Fibroblast of upper back skin (primary cell): ENCODE measurements at places on chromosomes 12 and 14.

GRCh38 chr14:89379891-89380820 lies 36.9 kb downstream of the FOXN3 start:
- no peak for DNase-seq

- peak; percentile 68 for DNase-seq
Observed at GRCh38 chr12:74537126-74537706, 419 bp upstream of the ATXN7L3B start.

DNA sequence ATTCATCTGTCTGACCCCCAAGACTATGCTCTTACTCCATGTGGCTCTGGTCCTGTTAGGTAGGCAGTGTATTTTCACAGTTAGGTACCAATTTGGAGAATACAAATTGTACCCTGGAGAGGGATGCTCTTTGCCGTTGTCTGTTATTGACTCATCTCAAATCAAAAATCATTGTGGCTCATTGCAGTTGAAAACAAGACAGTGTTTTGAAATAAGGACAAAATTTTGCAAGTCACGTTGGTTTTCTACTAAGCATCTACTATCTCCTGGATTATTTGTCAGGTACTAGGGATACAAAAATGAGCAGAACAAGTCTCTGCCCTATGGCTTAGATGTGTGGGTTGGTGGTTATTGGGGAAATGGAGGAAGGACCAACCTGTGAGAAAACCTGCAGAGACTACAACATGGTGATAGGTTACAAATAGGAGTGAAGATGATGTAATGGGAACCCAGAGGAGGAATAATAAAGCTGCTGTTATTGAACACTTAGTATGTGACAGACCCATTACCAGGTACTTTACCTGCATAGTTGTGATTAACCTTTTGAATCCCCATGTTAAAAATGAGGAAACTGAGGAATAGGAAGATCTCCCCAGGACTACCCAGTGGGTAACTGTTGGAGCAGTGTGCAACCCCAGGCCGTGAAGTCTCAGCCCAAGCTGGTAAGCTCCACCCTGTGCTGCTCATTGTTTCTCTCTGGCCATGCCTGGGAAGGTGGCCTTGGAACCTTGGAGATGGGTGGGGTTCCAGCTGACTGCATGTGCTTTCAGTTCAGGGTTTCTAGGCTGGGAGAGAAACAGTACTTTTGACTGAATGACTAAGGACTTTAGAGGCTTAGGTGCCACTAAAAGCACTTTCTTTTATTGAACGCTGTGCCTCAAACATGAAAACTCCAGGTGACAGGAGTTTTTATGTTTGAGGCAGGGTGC lies 72.9 kb upstream of the SRSF5 start:
- DNase-seq, result no peak

GRCh38 chr14:26206640-26207039 lies 391.2 kb downstream of the NOVA1 start:
- DNase-seq, result no peak

DNA sequence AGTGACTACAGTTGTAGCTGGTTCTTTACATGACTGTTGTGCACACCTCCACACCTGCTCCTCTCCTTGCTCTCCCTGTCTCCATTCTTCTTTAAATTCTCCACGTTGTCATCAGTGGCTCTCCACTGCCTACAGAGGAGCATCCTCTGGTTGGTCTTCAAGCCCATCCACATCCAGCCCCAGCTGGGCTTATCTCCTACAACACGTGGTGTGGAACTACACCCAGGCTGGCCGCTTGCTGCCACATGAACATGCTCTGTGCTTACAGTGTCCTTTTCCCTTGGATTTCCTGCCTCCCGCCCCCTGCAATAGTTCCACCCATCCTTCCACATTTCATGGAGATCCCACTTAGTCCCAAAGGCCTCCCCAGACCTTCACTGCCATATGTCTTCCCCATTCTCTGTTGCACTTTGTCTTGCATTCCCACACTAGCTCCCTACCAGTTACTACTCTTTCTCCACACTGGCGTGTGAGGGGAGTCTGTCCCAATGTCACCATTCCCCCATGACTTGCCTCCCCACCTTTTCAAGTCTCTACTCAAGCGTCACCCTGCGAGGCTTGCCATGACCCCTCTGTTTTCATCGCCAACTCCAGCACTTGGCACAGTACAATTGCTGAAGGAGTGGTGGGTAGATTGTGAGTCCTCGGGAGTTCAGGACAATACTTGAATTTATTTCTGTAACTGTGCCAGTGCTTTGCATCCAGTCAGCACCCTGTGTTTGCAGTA lies 9.8 kb upstream of the MCRS1 start:
- DNase-seq, result no peak

GRCh38 chr12:25248137-25248536 lies 2.6 kb downstream of the KRAS start:
- DNase-seq, result no peak

DNA sequence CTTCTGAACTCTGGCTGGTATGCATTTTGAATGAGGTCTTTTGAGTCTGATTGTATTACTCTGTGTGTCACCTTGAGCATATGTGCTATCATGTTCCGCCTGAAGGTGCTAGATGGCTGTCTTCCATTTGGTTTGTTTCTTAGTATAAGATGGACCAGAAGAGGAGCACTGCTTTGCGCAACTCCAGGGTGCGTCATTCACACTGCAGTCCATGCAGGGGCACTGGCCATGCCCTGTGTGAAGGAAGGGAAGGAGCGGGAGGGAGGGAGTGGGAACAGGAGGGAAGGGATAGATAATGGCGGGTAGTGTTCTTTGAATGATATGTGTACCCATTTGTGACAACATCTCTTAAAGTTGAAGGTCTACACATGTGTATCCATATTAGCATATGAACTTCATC lies 8.2 kb downstream of the ZFHX2 start:
- DNase-seq, result no peak

DNA sequence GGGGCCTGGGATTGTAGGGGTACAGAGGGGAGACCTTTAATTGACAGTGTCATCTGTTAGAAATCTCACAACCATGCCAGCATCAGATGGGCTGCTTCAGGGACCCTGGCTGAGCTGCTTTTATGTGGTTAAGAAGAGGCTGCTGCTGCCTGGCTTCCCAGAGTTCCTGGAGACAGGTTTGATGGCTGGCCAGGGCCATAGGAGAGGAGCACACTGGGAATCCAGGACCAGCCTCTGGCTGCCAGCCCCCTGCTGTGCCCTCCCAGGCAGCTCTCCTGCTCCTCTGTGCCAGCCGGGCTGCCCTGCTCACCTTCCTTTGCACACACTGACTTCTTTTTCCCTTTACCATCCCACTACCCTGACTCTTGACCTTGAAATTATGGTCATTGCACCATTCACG lies 507 bp upstream of the KRT73 start:
- no peak for DNase-seq

- no peak for DNase-seq
Observed at GRCh38 chr12:56151672-56152131, 685 bp upstream of the MYL6B start.

DNA sequence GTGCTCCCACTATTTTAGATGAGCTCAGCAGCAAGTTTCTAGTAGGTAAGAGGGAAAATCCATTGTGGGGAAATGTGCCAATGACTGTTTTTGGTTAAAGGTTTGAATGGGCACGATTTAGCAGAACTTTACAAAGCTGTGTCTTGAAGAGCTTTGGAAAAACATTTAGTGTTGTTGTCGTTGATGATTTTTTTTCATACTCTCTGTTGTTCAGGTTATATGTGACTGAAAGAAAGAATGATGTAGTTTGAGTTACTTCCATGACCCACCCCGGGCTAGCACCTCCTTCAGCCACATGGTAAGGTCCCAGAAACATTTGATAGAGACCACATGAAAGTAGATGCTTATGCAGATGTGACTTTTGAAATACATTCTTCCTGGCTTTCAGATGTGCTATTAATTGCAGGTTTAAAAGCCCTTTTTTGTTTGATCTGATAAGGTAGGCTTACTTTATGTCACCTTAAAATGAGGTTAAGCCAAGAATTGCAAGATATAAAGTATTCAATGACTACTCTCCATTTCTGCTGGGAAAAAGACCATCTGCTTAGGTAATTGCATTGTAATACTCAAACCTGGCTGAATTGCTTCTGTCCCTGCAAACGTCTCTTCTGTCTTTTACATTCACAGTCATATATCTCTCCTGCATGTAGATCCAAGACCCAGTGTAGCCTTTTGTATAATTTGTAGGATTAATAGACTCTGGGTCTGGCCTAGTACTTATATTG lies 250.6 kb downstream of the RGS6 start:
- DNase-seq, result no peak

DNA sequence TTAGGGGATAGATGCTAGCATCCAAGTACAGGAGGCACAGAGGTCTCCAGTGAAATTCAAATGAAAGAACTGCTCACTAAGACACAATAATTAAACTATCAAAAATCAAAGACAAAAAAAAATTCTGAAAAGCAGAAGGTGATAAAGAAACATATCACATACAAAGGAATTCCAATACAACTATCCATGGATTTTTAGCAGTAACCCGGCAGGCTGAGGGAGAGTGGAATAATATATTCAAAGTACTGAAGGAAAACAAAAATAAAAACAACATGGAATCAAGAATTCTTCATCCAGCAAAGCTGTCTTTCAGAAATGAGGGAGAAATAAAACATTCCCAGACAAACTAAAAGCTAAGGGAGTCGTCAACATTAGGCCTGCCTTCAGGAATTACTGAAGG lies 31.9 kb downstream of the A2M start:
- DNase-seq, result no peak

DNA sequence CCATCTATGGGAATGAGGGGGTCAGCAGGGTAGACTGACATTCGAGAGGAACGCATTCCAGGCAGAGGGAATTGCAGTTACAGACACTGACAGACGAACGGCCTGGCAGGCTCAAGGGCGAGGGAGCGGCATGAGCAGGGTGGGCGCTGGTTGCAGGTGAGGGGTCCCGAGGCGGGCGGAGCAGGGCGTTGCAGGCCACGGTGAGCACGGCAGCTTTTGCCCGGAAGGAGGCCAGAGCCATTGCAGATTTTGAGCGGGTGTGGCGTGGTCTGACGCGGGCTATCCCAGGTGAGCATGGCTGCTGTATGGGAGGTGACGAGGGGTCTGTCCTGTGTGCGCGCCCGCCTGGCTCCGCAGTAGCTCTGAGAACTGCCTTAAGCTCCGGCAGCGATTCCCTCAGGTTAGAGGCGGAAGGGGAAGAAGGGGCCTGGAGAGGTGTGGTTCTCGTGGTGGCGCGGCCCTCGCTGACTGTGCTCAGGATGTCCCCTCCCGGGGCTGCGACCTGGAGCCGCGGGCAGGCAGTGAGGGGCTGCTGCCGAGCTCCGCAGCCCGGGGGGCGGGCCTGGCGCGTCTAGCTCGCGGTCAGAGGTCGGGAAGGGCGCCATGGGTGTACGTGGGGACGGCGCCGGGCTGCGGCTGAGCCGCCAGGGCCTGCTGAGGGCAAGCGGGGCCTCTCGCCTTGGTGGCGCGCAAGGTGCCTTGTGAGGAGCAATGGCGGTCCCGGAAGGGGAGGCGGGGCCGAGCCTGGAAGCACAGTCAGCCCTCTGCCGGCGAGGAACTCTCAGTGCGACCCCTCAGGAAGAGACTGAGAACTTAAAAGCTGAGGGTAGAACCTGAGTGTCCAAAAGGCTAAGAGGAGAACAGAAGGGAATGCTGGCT lies 177.1 kb downstream of the CACNA1C start:
- no peak for DNase-seq

DNA sequence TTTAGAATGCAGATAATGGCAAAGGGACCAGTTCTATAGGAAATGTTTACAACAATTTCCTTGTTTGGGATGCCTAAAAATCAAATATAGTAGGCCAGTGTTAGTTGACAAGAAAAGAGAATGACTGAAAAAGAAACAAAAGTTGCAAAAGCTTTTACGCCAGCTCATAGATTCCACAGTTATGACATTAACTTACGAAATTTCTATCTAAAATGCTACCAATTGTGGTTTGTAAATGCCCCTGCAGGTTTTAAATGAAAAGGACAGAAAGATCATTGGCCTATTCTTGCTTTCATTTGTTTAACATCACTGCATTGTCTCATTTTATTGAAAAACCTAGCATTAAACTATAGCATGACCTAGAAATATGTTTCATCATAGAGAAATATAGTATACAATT lies 345.8 kb downstream of the CCDC91 start:
- peak; percentile 74 for DNase-seq

DNA sequence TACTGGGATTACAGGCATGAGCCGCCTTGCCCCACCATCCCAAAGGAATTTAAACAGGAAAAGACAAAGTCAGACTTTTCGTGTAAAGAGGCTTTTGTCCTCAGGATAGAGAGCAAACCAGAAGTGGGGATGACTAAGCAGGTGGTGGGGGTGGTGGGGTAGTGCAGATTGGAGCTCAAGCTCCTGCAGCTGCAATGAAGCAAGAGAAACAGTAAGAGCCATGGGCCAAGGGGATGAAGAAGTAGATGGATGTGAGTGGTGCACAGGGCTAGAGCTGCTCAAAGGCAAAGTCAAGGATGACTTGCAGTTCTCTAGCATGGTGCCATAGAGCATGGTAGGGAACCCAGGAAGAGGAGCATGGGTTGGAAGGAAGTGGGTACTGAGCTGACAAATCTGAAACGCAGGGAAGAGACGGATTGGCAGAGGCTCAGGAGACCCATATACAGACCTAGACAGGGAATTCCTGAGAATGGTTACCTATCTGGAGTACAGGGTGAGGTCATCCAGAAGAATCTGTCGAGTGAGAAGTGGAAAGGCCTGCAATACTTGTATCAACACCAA lies 11.4 kb upstream of the RNF34 start:
- peak; percentile 82 for DNase-seq

- no peak for DNase-seq
Observed at GRCh38 chr12:72792889-72793288, 520.7 kb downstream of the TRHDE start.

- DNase-seq, result peak; percentile 43
Observed at GRCh38 chr12:7130701-7131501, 730 bp downstream of the CLSTN3 start.

DNA sequence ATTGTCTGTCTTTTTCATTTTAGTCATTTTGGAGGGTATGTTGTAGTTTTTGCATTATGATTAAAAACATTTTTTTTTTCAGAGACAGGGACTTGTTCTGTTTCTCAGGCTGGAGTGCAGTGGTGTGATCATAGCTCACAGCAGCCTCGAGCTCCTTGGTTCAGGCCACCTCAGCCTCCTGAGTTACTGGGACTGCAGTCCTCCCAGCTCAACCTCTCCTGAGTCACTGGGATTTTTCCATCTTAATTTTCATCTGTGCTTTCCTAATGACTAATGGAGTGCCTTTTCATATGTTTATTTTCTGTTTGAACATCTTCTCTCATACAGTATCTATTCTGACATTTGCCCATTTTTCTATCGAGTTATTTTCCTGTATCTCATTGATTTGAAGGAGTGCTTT lies 52.6 kb downstream of the DYRK2 start:
- no peak for DNase-seq

GRCh38 chr12:1946296-1946695 lies 27.8 kb upstream of the CACNA2D4 start:
- DNase-seq, result no peak

DNA sequence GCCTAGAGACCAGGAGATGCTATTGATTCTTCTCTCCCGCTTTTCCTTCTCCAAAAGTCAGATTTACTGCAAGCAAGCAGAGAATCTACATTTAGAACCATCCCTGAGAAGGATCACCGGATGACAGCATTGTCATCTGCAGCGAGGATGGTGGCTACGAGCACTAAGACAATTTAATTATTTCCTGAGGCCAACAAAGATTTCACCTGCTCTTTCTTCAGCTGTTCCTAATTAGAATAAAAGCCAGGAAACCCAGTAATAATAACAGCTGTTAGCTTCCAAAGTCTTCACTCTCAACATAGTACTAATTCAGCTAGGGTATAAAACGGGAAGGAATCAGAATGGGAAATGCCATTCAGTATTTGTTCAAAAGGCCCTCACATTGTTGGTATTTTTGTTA lies 53.3 kb downstream of the TMTC1 start:
- no peak for DNase-seq

- DNase-seq, result no peak
Observed at GRCh38 chr12:103882861-103883596, 42.0 kb upstream of the NT5DC3 start.
